B cell (primary cell): ENCODE measurements at places on chromosomes 1 and 21. TPM values are rescaled to one million over a fixed set of nuclear protein-coding genes. Genes with fewer than 3 reads are reported as not detected.

DNA sequence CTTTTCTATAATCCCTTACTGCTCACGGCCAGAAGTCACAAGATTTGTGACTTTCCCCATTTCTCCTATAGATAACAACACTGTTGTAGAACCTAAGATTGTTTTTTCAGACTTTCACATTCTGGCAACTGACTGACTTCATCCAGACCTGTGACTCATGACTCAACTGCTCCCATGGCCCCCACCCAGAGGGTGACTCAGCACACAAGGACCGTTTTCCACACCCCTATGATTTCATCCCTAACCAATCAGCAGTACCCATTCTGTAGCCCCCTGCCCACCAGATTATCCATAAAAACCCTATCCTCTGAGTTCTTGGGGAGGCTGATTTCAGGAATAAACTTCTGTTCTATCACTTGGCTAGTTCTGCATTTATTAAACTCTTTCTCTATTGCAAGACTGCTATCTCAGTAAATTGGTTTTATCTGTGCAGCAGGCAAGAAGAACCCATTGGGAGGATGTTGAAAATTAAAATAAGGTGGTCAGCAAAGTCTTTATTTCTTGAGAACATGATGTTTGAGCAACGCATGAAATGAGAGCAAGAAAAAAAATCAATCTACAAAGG is 79.7 kb downstream of the NGF start:
- DNase-seq: no peak

- DNase-seq: no peak
Measured at GRCh38 chr1:152646656-152647055, 16.5 kb upstream of the LCE2D start.

DNA sequence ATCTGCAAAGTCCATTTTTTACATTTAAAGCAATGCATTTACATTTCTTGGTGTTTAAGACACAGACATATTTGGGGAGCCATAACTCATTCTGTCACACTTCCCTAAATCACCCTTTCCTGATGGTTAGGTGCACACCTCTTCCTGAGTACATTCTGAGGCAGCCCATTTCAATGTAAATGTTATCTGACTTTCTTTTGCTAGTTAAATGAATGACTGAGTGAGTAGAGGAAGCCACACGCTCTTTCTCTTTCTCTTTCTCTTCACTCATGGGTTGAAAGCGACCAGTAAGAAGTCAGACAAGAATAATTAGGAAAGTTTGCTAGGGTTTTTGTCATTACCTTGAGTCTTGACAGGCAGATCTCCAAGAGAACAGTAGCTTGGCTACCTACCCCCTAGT is 143.1 kb downstream of the S1PR1 start:
- DNase-seq: peak; percentile 47

DNA sequence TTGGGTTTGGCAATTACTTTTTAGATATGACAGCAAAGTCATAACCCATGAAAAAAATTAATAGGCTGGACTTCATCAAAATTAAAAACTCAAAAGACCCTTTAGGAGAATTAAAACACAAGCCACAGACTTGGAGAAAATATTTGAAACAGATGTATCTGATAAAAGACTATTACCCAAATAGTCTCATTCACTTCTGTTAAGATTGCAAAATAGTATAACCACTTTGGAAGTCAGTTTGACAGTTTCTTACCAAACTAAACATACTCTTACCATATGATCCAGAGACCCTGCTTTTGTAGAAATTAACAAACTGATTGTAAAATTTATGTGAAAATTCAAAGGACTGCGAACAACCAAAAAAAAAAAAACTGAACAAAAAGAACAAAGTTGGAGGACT is 32.5 kb upstream of the SLC44A3 start:
- no peak for DNase-seq

- no peak for DNase-seq
Measured at GRCh38 chr1:6448749-6449631, 17.0 kb downstream of the TNFRSF25 start.

GRCh38 chr1:157021688-157022087 is 23.9 kb downstream of the ARHGEF11 start:
- no peak for DNase-seq

GRCh38 chr1:61268546-61269240 is 186.3 kb downstream of the NFIA start:
- no peak for DNase-seq

DNA sequence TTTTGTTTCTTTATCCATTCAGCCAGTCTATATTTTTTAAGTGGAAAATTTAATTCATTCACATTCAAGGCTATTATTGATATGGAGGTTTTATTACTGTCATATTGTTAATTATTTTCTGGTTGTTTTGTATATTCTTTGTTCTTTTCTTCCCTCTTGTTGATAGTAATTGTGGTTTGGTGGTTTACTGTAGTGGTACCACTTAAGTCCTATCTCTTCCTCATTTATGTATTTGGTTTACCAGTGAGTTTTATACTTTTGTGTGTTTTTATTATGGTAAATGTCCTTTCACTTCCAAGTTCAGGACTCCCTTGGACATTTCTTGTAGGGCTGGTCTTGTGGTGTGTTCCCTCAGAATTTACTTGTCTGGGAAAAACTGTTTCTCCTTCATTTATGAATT is 28.1 kb upstream of the PM20D1 start:
- DNase-seq: no peak

DNA sequence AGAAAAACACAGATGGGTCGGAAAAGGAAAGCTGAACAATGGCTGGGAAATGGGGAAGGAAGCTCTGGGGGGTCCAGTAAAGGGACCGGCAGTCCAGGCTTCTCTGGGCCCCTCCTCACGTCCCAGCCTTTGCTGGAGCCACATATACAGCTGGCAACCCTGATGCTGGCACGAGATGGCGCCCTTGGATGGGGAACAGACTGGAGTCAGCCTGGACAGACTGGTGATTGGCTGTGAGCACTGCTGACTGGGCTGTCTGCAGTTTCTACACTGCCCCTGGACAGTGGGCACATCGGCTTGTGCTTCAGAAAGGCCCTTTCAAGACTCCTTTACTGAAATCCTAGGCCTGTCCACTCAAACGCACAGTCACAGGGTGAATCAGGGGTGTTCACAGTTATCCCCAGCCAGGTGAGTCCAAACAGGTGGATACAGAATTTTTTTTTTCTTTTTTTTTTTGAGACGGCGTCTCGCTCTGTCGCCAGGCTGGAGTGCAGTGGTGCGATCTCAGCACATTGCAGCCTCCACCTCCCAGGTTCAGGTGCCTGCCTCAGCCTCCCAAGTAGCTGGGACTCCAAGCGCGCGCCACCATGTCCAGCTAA is 31.1 kb upstream of the ZBTB40 start:
- peak; percentile 51 for DNase-seq

GRCh38 chr1:7558041-7558461 is 213.0 kb upstream of the VAMP3 start:
- no peak for DNase-seq

DNA sequence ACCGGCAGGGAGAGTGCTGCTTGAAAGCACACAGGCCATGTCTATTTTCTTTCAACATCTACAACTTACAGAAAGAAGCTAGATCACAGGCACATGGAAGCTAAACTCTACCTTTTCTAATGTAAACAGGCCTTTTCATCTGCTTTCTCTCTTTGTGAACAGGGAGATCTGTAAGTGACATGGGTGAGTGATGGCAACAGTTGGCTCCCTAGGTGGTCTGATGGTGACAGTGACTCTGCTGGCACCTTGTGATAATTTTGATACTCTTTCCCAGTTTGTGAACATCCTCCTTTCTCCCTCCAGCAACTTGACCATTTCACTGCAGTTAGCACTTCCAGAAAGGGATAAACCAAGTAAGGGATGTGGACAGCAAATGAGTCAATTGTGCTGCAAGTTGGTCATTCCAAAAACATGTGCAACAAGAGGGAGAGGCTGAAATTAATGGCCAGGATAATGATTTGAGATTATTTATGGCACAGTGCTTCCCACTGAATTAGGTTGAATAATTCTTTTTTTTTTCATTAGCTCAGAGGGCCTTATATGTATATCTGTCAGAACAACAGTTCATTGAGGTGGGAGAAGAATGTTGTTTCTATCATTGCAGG is 89.5 kb downstream of the XCL2 start:
- no peak for DNase-seq

- DNase-seq: no peak
Measured at GRCh38 chr1:200448034-200448762, 38.4 kb upstream of the ZNF281 start.

DNA sequence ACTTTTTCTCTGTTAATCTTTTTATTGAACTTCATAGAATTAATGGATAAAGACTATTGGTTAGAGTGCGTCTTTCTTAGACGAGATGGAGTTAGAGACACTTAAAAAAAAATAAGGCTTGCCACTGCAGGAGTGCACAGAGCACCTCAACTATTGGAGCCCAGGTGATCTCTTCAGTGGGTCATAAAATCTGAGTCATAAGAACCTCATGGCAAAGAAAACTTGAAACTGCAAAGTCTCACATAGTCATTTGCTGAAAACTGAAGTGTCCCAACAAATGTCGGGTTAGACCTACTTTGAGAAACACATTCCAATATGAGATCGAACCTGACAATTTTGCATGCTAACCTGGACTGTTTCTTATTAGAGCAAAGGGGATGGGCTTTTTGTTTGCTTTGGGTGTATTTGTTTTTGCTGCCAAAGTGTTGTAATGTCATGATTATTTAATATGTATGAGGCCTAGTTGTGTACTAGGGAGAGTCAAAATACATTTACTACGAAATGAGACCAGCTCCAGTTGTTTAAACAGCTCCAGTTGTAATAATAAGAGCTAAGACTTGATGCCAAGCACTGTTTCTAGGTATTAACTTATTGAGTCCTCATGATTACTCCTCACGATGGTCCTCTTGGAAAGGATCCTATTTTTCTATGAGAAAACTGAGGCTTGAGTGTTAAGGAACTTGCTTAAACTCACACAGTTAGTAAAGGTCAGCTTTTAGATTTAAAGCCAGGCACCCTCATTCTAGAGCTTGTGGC is 65.1 kb downstream of the DDR2 start:
- DNase-seq: no peak

DNA sequence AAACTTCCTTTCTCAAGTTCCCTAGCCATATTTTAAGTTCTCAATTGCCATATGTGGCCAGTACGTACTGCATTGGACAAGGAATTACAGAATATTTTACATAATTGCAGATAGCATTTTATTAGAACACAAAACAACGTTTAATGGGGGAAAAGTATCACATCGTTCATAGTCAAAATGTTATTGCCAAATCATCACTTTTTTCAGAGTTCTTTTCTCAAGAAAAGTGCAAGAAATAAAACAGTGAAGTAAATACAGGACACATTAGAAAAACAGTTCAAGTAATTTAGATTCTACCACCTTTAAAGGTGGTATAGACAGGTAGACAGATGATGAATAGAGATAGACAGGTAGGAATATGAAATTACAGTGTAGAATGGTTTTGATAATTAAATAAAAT is 479.1 kb upstream of the NCAM2 start:
- no peak for DNase-seq

GRCh38 chr1:220425852-220426251 is 102.1 kb upstream of the MARK1 start:
- no peak for DNase-seq

DNA sequence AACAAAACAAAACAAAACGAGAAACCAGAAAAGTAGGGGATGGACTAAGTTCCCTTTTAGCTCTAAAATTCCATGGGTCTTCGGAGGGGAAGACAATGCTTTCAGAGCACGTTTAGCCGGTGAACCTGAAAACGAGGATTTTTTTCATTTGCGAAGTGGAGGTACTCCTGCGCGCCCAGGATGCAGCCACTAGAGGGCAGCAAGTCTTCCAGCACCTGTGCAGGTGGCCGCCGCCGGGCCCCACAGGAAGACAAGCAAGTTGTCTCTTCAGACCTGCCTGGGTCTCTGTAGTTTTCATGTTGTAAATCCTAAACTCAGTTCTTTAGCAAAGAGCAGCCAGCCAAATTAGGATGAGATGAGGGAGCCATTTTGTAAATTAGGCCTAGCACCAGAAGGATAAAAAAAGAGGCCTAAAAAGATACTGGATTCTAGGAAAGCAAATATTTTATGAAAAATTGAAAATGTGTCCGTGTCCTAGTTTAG is 17.7 kb upstream of the SNX27 start:
- DNase-seq: peak; percentile 87

Gene LBR
- 167 and 175 TPM in 2 replicates for total RNA-seq

Gene PLD5
- 1.1 and 1.9 TPM in 2 replicates for total RNA-seq

Gene CSF3R
- 0.17 and 0.30 TPM in 2 replicates for total RNA-seq

Gene RAB25
- 0.69 and 1.1 TPM in 2 replicates for total RNA-seq

Gene KDF1
- 0.74 and 1.4 TPM in 2 replicates for total RNA-seq

Gene IFI16
- total RNA-seq: 150 and 176 TPM in 2 replicates

Gene LHX8
- total RNA-seq: not detected in 2 replicates

Gene KCNJ9
- total RNA-seq: not detected in 2 replicates

Gene CATSPER4
- not detected in 2 replicates for total RNA-seq

Gene OR2T4
- total RNA-seq: not detected in 2 replicates

Gene LRRC42
- 10.3 and 12.6 TPM in 2 replicates for total RNA-seq

Gene MED8
- total RNA-seq: 30.0 and 31.8 TPM in 2 replicates
